GF-D8 (cell line): ENCODE measurements at places on chromosomes 3 and 15.

DNA sequence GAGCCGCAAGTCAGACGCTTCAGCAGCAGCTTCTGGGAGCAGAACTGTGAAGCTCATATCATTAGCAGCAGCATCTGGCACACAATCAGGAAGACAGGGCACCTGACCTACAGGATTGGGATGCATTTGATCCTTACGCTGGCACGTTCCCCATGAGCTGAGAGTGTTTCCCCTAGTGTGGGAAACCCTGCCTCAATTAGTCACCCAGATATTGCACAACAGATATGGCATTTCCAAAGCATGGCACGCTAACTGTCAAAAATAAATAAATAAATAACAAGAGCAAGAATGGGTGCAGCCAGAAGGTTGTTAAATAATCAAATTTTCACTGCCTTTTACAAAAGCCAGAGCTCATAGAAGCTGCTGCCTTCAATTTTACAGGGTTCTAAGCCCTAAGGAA lies 189.6 kb upstream of the THBS1 start:
- DNase-seq = no peak

GRCh38 chr3:187889601-187890404 lies 144.5 kb upstream of the BCL6 start:
- DNase-seq = no peak

DNA sequence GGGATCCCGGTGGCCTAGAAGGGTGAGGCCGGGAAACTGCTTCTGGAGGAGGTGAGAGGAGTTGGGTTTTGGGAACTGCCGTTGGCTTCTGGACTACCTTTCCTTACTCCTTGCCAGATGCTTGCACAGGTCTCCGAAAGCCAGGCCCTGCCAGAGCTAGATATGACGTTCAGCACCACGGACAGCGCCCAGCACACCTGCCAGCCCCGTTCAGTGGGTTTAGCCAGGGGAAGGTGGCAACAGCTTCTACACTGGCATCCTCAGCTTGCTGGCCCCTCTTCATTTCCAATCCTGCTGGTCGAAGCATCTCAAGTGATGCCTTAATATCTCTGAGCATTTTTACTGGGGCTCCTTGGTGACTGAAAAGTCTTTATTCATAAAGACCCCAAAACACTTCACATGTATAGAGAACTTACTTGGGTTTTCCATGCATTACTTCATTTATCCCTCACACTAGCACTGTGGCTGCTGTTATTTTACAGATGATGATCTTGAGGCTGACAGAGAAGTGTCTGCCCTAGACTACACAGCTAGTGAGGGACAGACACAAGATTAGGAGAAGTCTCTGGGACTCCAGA lies 21.9 kb downstream of the HCN4 start:
- no peak for DNase-seq

DNA sequence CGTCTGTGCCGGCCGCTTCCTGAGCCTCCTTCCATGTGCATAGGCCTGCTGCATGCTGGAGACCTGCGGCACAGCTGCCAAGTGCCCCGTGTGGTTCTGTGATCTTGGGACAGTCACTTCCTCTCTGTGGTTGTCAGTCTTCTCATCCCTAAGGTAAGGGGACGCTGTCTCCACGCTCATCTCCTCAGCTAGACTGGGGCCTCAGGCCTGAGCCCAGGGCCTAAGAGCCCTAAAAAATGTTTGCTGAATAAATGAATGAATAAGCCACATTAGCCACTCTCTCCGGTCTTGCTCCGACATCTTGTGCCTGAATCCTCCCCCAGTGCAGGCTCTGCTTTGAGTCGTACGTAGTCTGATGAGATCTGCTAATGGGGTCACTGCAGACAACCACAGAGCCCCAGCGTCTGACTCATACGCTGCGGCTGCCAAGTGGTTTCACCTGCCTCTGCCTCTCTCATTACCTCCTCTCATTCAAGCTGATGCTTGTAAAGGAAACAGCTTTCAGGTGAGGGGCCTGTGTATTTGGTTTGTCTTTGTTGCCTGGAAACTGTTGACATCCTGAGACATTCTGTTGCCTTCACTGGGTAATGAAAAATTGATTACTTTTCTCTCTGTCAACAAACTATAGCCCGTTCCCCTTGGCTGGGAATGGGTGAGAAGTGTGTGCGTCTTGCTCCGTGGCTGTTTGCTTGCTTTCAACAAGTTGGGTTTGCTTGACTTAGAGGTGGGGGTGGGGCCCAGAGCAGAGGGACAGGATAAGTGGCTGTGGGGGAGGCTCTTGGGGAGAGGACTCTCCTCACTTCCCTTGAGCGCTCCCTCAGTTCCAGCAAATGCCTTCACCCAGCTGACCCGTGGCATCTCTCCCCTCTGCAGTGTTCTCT lies 15.9 kb downstream of the RPLP1 start:
- DNase-seq = no peak

DNA sequence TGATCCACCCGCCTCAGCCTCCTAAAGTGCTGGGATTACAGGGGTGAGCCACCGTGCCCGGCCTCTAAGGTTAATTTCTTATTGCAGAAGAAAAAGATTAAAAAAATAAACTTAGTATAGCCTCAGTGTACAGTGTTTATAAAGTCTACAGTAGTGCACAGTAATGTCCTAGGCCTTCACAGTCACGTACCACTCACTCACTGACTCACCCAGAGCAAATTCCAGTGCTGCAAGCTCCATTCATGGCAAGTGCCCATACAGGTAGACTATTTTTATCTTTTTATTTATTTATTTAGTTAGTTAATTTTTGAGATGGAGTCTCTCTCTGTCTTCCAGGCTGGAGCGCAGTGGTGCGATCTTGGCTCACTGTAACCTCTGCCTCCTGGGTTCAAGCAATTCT lies 3.2 kb upstream of the FLNB start:
- no peak for DNase-seq

DNA sequence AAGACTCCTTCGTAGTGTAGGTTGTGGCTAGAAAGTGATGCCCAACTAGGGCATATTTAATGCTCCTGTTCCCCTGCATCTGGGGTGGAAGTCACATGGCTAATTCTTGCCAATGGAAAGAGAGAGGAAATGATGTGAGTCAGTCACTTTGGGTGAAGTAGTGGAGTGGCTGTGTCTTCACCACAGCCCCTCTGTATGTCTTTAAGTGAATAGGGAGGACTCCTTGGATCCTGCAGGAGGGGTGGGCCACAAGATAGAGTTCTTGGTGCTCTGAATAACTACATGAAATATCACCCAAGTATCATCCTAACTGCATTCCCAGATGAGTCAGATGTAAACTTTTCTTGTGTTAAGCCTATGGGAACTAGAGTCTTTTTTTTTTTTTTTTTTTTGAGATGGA lies 17.8 kb upstream of the MB21D2 start:
- DNase-seq = no peak

DNA sequence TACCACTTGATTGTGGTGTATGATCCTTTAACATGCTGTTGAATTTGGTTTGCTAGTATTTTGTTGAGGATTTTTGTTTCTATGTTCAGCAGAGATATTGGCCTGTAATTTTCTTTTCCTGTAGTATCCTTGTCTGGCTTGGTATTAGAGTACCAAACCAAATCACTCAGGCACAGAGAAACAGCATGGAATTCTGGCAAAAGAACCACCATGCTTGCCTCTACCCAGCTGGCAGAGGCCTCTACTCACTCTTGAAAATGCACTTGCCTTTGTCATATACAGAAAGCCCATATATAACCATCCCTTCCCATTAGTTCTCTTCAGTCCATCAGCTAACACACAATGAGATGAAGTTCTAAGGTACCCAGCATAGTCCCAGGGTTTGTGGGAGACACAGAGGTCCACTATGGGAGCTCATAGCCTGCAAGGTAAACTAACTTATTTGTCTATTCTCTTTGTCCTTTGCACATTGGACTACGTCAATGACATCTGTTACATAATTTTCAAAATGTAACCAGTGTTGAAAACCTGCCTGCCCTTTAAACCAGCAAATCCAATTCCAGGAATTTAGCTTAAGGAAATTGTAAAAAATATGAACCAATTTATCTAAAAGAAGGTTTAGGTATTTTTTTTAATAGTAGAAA lies 82.1 kb upstream of the POMGNT2 start:
- no peak for DNase-seq

- no peak for DNase-seq
Measured at GRCh38 chr15:72770673-72771328, 12.8 kb downstream of the ADPGK start.

- no peak for DNase-seq
Measured at GRCh38 chr3:53725387-53725995, 120.7 kb downstream of the CHDH start.

DNA sequence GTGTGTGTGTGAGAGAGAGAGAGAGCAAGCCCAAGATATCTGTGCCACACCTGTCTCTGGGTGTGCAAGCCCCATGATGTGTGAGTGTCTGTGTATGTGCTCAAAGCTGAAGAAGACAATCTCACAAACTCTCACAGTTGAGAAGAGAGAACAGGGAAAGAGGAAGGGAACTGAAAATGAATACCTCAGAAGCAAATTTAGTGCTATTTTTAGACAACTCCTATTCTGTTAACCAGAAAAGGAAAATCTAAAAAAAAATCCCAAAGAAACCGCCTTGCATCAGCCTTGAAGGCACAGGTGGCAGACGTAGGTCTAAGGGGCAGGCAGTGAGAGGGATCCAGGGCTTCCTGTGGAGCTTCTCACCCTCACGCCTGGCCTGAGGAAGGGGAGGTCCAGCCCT lies 47.8 kb downstream of the ATP2B2 start:
- DNase-seq = no peak

DNA sequence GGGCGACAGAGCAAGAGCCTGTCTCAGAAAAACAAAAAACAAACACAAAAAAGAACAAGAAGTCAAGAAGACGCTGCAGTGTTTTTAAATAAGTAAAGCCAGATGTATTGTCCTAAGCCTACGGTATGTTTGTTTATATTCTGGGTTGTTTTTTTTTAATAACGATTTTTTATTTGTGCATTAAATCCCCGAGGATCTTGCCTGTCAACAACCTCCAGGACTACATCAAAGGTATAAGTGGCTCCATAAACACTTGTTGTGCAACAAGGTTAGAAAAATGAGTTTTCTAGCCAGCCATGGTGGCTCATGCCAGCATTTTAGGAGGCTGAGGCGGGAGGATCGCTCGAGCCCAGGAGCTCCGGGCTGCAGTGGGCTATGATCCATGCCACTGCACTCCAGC lies 26.1 kb downstream of the ITGB5 start:
- no peak for DNase-seq
